ENCODE measurements at places on chromosomes 7 and 10.

GRCh38 chr7:73436031-73436929 lies 2.7 kb downstream of the FZD9 start:
- no peak for DNase-seq

DNA sequence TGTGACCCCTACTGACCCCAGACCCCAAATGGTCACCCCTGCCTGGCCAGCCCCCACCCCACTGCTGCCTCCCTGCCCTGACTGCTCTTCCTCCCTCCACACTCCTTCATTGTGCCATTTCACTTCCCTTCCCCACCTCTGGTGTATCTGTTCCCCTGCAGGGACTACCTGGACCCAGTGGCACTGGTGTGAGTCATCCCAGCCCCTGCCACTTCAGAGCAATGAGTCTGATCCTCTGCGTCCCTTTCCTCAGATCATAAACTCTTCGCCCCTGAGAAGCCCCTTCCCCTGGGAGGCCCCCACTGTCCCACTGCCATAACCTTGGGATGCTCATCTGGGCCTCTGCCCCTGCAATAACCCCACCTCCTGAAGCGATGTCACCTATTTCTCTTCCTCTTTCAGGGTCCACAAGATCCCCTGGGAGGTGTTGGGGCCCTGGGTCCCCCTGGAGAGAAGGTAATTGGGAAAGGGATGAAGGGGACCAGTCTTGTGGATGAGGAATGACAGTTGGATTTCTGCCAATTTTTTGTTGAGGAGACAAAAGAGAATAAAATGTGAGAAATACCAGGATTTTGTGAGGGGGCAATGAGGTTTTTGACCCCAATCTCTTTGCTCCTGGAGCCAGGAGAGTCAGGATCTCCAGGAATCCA lies 19.1 kb upstream of the VOPP1 start:
- no peak for DNase-seq

DNA sequence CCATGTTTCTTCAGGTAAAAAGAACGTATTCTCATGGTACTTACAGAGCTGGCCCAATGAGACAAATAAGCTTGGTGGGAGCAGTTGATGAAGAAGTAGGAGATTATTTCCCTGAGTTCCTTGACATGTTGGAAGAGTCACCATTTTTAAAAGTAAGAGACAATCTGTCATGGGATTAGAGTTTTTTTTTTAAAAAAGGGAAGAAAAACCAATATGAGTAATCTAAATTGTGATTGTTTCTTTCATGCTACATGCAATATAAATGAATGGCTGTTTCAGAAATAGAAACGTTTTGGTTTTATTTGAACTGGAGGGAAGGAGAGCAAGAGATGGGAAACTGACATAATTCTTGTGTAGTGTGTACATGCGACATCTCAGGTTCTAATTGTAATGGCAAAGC lies 32.8 kb downstream of the TMEM60 start:
- DNase-seq: no peak

DNA sequence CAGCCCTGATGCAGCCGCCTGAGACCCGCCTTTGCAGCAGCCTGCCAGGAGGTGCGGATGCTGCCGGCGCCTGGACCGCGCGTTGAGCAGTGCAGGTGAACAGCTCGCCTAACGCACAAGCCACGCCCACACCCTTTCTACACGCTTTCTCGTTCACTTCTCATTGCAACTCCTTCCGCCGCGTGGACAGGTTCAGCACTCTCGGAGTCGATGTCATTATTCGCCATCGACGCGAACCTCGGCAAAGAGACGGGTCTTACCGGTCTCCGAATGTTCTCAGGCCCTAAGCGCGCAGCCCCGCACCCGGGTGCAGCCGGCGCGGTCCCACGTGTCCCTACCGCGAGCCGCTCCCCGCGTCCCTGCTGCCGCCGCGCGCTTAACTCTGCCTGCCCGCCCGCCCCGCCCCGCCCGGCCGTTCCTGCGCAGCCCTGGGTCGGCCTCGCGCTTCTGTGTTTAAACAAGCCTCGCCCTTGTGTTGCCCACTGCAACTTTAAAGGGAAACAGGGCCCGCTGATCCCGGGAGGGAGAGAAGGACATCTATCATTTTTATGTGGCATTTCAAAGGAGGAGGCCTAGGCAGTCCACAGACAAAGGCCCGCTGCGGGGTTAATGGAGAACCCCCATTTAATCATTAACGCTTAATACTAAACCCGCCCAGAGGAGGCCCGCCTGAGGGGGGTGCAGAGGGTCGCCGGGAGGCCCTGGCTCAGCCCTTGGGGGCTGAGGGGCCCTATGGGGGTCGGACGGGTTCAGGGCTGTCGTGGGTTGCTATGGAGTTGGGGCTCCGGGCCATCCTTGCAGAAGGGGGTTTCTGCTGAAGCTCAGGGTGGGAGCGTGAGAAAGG lies 128.5 kb downstream of the WDR11 start:
- DNase-seq: no peak

- DNase-seq: no peak
Observed at GRCh38 chr10:120477743-120478141, 20.7 kb downstream of the PLPP4 start.

- DNase-seq: no peak
Observed at GRCh38 chr10:100370714-100371481, 23.9 kb downstream of the SCD start.
